Lower leg skin (tissue), 4 donors: ENCODE measurements at places on chromosomes 12 and 14.
A peak's percentile ranks its signal among the peaks of the same experiment; 100 is the strongest.

GRCh38 chr14:58824106-58824505 is 186.3 kb downstream of the DACT1 start:
- DNase-seq, result no peak

DNA sequence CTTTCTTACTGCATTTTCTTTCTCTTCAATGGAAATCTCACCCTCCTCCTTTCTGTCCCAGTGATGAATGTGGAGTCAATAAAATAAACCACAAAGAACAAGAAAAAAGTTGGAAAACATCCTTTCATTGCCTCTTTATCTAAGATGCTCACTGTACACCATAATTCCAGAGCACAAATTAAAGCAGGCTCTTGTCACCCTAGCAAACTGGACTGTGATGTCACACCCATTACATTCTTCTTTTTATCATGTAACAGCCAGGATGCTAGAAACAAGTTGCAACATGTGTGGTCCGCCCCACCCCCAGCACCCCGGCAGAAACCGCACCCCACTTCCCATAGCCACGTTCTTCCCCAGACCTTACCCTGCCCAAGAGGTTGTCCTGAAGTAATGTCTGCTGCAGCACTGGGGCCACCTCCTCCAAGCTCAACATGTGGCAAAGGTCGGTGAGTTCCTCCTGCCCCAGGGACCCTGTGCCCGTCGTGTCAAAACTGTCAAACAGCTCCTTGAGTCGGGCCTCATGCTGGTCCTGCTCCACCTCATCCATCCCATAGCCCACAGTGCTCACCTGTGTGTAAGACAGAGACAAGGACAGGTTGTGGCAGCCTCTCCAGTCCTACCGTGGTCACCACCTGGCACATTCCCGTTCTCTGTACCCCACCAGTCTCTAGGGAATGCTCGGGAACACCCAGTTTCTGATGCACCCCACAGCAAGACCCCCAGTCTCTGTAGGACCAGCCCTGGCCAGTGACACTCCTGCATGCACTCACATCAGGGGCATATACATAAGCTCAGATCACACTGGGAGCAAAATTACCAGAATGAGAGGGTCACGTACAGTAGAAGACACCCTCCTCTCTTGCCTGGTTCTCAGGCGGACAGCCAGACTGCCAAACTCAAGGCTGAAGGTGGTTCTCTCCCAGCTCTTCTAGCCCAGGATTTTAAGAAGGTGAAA is 9.2 kb downstream of the NIN start:
- DNase-seq, result peak; percentile 29

DNA sequence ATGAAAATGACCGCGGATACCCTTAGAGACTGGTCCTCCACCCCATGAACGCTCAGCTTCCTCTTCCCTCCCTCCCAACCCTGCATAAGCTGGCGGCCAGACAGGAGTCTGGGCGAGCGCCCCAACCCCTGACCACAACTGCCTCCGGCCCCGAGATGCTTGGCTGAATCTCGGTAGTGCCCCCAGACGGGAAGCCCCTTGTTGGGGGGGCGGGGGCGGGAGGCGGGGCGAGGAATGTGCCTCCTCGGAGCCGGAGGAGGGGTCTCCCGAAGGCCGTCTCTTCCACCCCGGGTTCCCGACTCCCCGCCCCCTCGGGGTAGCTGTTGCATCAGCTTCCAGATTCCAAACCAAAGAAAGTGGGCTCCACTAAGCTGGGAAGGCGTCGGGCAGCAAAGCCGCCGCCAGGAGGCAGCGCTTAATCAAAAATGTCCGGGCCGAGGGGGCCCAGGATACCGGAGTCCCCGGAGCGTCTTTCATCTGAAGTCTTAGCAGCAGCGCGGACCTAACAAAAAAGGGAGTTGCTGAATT is 7.1 kb upstream of the MRPL52 start:
- DNase-seq, result no peak

- no peak for DNase-seq
Observed at GRCh38 chr12:49689785-49690184, 17.4 kb downstream of the FMNL3 start.

GRCh38 chr12:25058012-25058411 is 109.1 kb upstream of the BCAT1 start:
- DNase-seq, result no peak

DNA sequence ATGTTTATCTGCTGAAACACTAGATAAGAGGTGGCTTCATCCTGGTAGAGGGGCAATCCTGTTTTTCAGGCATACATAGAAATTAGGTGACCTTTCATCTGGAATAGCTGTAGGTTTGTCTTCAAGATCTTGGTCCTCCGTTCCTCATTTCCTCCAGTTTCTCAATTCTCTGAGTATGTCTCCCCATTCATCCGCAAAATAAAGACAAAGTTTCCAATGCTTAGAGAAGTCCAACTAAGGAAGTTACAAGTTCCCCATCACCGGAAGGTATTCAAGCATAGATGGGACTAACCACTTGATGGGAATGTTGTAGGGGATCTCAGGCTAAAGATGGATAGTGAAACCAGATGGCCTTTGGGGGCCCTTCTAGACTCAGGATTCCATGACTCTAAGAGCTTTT is 34.3 kb downstream of the ERG28 start:
- no peak for DNase-seq

- no peak for DNase-seq
Observed at GRCh38 chr14:104228221-104228620, 89.8 kb downstream of the KIF26A start.

DNA sequence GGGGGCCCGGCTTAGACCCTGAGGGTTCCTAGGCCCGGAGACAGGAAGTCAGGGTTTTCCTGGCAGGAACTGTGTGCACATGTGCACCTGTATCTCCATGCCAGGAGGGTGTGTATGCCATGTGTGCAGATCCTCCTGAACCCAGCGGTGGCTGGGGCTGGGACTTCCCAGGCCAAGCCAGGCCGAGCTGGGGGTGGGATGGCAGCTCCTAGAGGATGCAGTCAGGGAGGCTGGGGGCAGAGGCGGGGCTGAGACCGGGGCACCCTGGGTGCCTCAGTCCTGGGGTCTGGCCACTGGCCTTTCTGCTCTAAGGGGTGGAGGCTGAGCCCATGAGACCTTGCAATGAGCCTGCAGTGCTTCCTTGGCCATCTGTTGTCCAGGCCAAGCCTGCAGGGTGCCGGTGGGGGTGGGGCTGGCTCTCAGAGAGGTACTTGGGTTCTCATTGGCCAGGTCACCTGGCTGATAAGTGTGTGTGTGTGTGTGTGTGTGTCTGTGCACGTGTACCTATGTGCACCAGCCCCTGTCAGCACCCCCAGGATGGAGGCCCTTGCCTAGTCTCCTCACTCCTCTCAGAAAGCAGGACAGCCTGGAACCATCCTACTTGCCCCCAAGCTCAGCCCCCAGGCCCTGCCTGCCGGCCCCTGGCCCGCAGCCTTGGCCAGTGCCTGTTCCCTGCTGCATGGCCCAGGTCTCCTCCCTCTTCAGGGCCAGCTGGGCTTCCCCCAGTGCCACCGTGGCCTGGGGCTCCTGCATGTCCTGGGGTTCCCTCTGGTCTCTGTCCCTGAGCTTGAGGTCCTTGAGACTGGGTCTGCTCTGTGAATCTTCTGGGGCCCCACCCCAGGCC is 10.6 kb upstream of the TNFAIP2 start:
- no peak for DNase-seq

DNA sequence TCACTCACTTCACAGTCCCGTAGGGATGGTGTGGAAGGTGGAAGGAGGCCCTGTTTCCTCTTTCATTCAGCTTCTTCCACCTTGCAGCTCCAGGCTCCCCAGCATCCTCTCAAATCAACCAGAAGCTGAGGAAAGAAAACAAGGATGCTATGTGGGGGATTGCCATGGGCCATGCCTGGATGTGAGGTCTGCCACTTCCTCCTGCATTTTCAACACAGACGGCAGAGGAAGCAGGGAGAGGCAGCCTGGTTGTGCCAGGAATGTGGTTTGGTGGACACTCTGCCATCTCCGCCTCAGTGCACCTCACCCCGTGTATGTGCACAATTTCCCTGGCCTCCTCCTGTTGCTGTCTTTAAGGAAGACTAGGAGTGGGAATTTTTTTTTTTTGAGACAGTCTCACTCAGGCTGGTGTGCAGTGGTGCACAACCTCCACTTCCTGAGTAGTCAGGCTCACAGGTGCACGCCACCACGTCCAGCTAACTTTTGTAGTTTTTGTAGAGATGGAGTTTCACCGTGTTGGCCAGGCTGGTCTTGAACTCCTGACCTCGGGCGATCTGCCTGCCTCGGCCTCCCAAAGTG is 99.2 kb downstream of the SLC15A4 start:
- no peak for DNase-seq

- DNase-seq, result no peak
Observed at GRCh38 chr12:112230136-112230535, 104.8 kb downstream of the TRAFD1 start.

DNA sequence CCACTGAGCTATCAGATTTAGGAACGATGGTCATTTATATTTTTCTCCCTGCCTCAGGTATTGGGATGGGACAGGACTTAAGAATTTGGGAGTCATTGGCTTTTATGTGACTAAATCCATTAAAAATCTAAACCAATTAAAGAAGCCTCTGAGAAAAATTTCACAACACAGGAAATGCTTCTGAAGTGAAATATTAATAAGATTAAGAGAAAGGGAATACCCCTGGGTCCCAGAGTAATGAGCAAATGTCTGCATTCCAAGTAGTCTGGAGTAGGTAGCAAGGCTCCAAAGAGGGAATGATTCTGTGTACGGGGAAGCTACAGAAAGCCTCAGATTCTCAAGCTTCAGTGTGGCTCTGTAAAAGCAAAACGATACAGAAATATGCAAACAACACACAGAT is 707 bp upstream of the MED6 start:
- DNase-seq, result no peak

GRCh38 chr12:46364777-46365580 is 7.6 kb downstream of the SLC38A2 start:
- no peak for DNase-seq

- DNase-seq, result no peak
Observed at GRCh38 chr14:55532645-55533344, 47.2 kb upstream of the KTN1 start.

DNA sequence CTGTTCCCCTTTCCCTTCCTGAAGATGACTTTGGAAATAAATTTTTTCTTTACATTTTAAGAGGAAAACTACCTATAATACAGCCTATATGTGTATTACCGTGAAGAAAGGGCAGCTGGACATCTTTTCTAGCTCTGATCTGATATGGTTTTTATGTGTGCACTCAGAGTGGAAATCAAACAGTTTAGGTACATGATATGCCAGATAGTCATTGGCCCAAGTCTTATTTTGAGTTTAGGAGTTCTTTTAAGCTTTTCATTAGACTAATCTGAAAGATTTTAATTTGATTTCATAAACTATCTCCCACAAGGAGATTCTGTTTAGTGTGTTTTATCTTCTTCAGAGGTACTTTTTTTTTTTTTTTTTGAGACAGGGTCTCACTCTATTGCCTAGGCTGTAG is 48.8 kb downstream of the KIAA0586 start:
- no peak for DNase-seq
